Right lung (tissue), 10 donors: ENCODE measurements at places on chromosomes 11 and 22. TPM values are rescaled to one million over a fixed set of nuclear protein-coding genes. Genes with fewer than 3 reads are reported as not detected.

FKBP2 gene
- 76.4 TPM for polyA plus RNA-seq

OR4D5 gene
- polyA plus RNA-seq, result not detected

ALX4 gene
- polyA plus RNA-seq, result 0.05 TPM

MS4A6E gene
- polyA plus RNA-seq, result not detected

DNA sequence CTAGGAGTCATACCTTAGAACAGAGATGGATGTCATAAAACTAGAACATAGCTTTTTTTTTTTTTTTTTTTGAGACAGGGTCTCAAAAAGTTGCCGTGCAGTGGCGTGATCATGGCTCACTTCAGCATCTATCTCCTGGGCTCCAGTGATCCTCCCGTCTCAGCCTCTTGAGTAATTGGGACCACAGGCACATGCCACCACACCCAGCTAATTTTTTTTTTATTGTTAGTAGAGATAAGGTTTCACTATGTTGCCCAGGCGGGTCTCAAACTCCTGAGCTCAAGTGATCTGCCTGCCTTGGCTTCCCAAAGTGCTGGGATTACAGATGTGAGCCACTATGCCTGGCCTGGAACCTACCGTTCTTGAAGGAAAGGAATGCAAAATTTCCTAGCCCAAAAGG is 8.8 kb upstream of the CEP295 start:
- no peak for DNase-seq
